Vagina (tissue), 2 donors: ENCODE measurements at places on chromosomes 16 and 17.

DNA sequence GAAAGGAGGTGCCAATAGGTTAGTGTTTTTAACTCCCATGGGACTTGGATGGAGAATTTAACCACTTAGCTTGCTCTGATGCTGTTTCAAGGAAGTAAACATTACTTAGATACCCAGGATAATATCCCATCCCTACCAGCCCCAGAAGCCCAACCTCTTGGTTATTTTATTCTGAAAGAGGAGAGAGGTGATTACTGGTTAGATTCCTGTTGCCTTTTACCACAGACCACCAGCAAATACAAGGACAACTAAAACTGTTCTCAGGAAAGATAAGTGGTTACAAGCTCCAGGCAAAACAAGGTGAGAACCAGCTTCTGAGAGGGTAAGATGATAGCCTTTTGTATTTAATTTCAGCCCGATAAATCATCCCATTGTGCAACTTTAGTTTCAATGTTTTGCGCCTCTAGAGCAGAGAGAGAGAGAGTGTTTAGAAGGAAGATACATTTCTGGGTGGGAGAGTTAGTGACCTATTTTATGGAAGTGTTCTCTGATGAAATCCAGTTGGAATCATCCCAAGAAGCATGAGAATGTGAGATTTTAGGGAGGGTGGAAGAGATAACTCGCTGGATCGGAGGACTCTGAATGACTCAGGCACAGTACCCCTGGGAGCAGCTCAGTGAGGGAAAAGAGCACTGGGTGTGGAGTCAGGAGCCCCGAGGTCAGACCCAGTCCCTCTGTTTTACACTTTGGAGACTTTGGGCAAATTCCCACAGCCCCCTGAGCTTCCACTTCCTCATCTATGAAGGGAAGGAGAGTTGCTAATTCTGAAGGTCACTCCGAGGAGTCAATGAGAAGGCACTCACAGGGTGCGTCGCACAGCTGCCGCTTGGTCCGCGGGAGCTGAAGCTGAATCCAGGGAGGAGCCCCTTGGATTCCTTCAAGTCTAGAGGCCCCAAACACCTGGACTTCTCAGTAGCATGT is 12.1 kb downstream of the GLP2R start:
- DNase-seq: peak; percentile 92
- no peaks in the 10 kb centered on the region for H3K36me3 ChIP-seq
- no peaks in the 10 kb centered on the region for H3K27me3 ChIP-seq
- no peak overlapping the region for H3K4me3 ChIP-seq

- H3K27ac ChIP-seq: no peak overlapping the region
- no peak for DNase-seq
- H3K4me1 ChIP-seq: no peaks in the 10 kb centered on the region
- H3K4me3 ChIP-seq: no peak overlapping the region
- no peaks in the 10 kb centered on the region for H3K36me3 ChIP-seq
Observed at GRCh38 chr17:49038138-49038537, 41.0 kb downstream of the IGF2BP1 start.

DNA sequence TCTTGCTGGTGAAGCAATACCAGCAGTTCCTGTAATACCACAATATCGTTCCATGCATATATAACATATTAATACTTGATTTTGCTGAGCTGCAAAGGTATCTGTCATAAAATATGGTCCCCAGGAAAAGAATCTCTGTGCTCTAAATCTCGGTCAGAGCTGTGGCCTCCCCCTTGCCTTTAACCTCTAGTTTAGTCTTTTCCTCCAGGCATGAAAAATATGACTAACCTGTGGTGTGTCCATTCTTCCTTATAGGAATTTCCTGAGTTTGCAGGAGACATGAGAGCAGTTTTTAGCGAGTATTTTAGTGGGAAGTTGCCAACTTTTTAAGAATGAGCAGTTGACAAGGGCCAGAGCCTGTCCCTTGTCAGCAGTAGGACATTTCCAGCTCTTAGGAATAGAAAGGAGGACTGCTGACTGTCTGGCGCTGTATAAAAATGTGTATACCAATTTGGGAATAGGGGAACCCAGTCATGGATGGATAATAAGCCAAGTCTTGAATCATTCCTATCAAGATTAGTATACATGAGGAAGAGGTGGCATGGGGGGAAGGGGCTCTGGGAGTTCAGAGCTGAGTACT is 8.7 kb downstream of the ATXN1L start:
- H3K27me3 ChIP-seq: no peaks in the 10 kb centered on the region
- H3K27ac ChIP-seq: no peak overlapping the region
- DNase-seq: no peak
- H3K36me3 ChIP-seq: peaks cover 25% of the 10 kb centered on the region
- H3K4me3 ChIP-seq: no peak overlapping the region
- H3K4me1 ChIP-seq: peaks cover 6% of the 10 kb centered on the region

DNA sequence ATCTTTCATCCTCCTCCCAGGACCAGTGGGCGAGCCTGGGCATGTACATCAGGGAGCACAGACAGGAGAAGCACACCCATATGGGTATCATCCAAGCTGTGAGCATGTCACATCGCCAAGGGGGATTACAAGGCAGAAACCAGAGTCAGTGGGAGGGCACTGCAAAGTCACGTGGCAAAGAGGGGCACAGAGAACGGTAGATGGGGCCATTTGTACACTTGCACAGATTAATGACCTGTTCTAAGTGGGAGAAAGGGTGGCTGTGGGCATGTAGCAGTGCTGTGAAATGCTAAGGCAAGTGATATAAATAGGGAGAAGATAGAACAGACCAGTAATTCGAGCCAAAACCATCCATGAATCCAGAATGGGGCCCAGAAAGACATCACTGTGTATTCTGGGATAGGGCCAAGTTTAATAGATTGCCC is 265.0 kb downstream of the CPPED1 start:
- H3K27ac ChIP-seq: no peak overlapping the region
- DNase-seq: no peak
- no peak overlapping the region for H3K4me3 ChIP-seq
- H3K36me3 ChIP-seq: no peaks in the 10 kb centered on the region
- H3K4me1 ChIP-seq: peaks cover 26% of the 10 kb centered on the region

- no peak overlapping the region for H3K27ac ChIP-seq
- H3K4me1 ChIP-seq: peaks cover 10% of the 10 kb centered on the region
- no peaks in the 10 kb centered on the region for H3K27me3 ChIP-seq
Observed at GRCh38 chr16:1177053-1177452, 24.1 kb downstream of the CACNA1H start.

- no peak for DNase-seq
- H3K27me3 ChIP-seq: no peaks in the 10 kb centered on the region
- no peak overlapping the region for H3K4me3 ChIP-seq
- H3K36me3 ChIP-seq: no peaks in the 10 kb centered on the region
- H3K4me1 ChIP-seq: peaks cover 14% of the 10 kb centered on the region
- H3K27ac ChIP-seq: no peak overlapping the region
Observed at GRCh38 chr16:16033208-16033717, 83.8 kb downstream of the ABCC1 start.

GRCh38 chr17:21089145-21089544 is 37.6 kb upstream of the DHRS7B start:
- H3K4me3 ChIP-seq: no peak overlapping the region
- no peaks in the 10 kb centered on the region for H3K4me1 ChIP-seq
- no peaks in the 10 kb centered on the region for H3K27me3 ChIP-seq
- no peaks in the 10 kb centered on the region for H3K36me3 ChIP-seq
- DNase-seq: no peak
- no peak overlapping the region for H3K27ac ChIP-seq

DNA sequence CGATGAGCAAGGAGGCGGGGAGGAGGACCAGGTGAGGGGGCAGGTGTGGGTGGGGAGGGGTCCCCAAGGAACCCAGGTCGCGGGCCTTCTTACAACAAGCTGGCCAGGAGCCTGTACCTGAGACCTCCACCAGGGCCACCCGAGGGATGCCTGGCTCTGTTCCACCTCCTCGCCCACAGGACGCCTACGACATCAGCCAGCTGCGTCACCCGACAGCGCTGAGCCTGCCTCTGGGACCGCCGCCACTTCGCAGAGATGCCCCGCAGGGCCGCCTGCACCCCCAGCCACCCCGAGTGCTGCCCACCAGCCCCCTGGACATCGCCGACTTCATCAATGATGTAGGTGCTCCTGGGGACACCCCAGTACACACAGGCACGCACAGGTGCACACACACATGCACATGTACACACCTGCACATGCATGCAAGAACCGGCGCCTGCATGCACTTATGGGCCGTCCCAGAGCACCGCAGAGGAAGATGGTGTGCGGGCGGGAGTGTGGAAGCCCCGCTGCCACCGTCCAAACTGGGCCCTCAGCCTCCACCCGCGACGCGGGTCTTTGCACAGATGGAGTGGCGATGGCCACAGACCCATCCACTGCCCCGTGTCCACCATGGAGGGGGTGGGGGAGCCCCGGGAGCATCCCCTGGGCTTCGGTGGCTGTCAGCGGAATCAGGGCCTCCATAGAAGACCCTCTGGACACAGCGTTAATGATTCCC is 6.6 kb downstream of the SLC22A31 start:
- no peaks in the 10 kb centered on the region for H3K27me3 ChIP-seq
- no peak overlapping the region for H3K27ac ChIP-seq
- H3K4me1 ChIP-seq: peaks cover 10% of the 10 kb centered on the region
- no peak overlapping the region for H3K4me3 ChIP-seq

DNA sequence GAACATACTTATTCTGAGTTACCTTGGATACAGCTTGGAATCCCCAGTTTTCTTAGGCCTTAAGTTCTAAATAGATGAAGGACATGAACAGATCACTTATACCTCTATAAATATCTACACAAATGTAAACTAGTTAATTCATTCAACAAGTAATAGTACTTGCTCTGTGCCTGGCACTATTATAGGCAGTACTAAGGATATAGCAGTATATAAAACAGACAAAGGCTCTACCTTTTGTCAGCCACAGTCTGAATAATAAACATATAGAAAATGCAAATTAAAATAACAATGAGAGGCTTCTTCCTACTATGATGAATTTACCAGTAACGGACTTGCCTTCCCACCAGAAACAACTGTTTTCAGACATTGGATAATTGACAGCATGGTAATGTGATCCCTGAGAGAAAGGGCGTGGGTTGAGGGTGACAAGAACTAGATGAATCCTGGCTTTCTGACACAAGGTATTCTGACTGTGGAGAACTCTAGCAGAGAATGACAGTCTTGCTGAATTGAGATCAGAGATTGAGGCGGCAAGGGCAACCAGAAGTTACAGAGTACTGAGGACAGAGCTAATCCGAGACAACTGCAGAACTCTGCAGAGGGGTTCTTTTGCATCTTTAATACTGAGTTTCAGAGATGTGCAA is 170.5 kb downstream of the TANC2 start:
- no peaks in the 10 kb centered on the region for H3K4me1 ChIP-seq
- H3K36me3 ChIP-seq: no peaks in the 10 kb centered on the region

- no peaks in the 10 kb centered on the region for H3K4me1 ChIP-seq
- no peak for DNase-seq
- no peak overlapping the region for H3K4me3 ChIP-seq
- no peak overlapping the region for H3K27ac ChIP-seq
- H3K36me3 ChIP-seq: no peaks in the 10 kb centered on the region
Observed at GRCh38 chr17:58569196-58569595, 54.8 kb upstream of the MTMR4 start.

DNA sequence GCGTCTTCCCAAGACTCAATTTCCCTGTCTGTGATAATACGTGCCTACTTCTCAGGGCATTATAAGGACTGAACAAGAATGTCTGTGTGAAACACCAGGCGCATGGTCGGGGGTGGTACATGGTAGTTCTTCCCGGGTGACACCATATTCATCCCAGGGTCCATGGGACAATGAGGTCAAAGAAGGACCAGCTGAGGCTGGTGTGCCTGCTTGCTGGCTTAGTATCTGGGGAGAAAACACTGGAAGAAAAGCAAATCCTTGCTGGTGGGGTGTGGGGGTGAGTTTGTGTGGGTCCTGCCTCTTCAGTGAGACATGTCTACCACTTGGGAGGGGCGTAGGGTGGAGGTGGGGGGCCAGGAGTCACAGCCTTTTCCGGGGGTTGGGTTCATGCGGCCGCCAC is 174.2 kb downstream of the RAB11FIP4 start:
- no peak for DNase-seq
- no peak overlapping the region for H3K4me3 ChIP-seq
- no peaks in the 10 kb centered on the region for H3K27me3 ChIP-seq
- no peaks in the 10 kb centered on the region for H3K36me3 ChIP-seq
- peak overlapping the region; percentile 27 for H3K27ac ChIP-seq
- peaks cover 80% of the 10 kb centered on the region for H3K4me1 ChIP-seq

DNA sequence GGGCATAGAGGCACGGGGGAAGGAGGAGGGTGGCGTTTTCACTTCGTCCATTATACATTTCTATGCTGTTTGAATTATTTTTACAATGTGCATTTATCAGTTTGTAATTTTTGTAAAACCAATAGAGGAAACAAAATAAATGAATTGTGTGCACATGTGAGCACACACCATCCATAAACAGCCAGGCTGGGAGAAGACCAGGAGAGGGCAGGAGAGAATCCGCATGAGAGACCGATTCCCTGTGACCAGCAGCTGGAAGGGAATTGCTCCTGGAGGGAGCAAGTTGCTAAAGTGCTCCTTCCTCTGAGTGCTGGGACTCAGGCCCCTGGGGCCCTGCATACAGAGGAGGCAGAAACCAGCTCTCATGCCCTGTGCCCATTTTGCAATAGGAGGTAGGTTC is 126.0 kb downstream of the ABCC12 start:
- H3K27ac ChIP-seq: no peak overlapping the region
- H3K4me3 ChIP-seq: no peak overlapping the region
- DNase-seq: no peak
- no peaks in the 10 kb centered on the region for H3K36me3 ChIP-seq
- no peaks in the 10 kb centered on the region for H3K27me3 ChIP-seq

GRCh38 chr16:55433535-55433934 is 45.5 kb upstream of the MMP2 start:
- no peaks in the 10 kb centered on the region for H3K27me3 ChIP-seq
- H3K4me3 ChIP-seq: no peak overlapping the region
- no peak for DNase-seq
- H3K27ac ChIP-seq: no peak overlapping the region
- no peaks in the 10 kb centered on the region for H3K36me3 ChIP-seq
- peaks cover 11% of the 10 kb centered on the region for H3K4me1 ChIP-seq

GRCh38 chr17:34434052-34434451 is 71.0 kb upstream of the CCL1 start:
- no peak overlapping the region for H3K27ac ChIP-seq
- no peak overlapping the region for H3K4me3 ChIP-seq
- H3K27me3 ChIP-seq: no peaks in the 10 kb centered on the region
- H3K4me1 ChIP-seq: no peaks in the 10 kb centered on the region
- H3K36me3 ChIP-seq: no peaks in the 10 kb centered on the region
